ENCODE measurements at places on chromosomes 1 and 21.

DNA sequence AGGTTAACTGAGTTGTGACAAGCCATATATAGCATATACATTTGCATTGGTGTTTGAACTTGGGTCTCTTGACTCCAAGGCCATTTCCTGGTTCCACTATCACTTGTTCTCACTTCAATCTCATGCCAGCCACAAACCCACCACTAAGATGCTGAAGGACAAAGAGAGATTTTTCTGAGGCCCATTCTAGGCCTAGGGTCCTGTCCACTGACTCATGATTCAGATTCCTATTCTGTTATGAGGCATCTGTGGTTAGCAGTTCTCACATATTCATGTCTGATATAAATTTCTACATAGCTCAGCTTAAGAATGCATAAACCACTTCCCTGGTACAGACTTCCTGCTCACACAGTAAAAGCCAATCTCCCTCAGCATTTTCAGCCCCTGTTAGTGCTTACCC is 326.1 kb upstream of the BEND5 start:
- no peak for DNase-seq

GRCh38 chr1:218553197-218553596 is 208.1 kb downstream of the TGFB2 start:
- no peak for DNase-seq

DNA sequence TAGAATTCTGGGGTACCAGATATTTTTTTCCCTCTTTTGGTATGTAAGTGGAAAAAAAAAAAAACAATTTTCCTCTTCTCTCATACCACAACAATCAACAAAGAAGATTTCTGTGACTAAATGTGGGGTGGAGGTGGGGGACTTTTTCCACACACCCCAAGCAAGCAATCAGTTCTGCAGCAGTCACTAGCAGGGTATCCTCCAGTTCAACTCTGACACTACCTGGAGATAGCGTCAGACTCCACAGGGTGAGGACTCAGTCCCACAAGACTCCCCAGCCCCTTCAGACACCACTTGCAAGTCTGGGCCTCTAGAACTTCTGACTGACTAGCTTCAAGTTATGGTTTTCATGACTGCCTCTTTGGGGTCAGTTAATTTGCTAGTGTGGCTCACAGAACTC is 6.2 kb downstream of the DHX9 start:
- no peak for DNase-seq

GRCh38 chr1:30597711-30598110 is 125.7 kb downstream of the MATN1 start:
- no peak for DNase-seq

DNA sequence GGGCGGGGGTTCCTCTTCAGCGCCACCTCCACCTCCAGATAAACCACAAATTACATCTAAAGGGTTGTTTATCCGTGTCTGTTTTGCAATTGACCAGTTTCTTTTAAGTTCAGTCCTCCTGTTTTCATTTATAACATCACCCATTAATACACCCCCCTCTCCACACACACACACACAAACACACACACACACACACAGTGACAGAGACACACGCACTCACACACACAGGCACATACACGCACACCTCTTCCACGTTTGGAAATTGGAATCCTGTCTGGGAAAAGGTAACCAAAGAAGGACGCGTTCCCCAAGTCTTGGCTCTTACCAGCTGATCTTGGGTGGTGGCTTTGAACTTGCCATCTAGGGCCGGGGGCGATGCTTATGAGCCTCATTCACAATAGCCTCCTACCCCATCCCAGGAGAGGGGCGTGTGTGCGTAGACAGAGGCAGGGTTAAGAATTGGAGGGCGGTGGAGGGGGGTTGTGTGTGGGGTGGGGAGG is 442 bp upstream of the CSMD2 start:
- no peak for DNase-seq

GRCh38 chr1:227798078-227798802 is 17.2 kb upstream of the PRSS38 start:
- DNase-seq, result no peak

DNA sequence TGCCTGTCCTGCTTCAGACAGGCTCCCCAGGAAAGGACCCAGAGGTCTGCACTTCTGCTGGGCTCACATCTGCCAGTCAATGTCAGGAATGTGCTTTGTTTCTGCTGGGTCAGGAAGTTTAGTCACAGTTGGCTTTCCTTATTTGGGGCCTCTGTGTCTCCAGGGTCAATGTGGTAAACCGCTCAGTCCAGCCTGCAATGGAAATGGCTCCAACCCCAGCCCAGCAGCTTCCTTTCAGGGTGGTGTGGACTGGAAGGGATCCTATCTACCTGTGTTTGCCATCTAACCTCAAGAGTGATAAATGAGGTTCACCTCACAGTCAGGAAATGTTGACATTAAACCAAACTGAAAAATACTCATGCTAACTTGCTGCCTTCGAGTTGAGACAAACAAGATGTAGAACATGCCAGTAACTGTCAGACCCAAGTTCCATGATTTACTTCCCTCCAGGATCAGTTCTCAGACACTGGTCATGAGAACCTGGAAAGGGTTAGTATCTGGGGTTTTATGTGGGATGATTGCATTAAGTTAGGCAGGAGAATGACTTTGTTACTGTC is 20.3 kb downstream of the ENO1 start:
- DNase-seq, result no peak

- no peak for DNase-seq
Measured at GRCh38 chr1:180928331-180929230, 15.9 kb downstream of the KIAA1614 start.

GRCh38 chr1:188782220-188782841 is 1695.3 kb downstream of the BRINP3 start:
- no peak for DNase-seq

DNA sequence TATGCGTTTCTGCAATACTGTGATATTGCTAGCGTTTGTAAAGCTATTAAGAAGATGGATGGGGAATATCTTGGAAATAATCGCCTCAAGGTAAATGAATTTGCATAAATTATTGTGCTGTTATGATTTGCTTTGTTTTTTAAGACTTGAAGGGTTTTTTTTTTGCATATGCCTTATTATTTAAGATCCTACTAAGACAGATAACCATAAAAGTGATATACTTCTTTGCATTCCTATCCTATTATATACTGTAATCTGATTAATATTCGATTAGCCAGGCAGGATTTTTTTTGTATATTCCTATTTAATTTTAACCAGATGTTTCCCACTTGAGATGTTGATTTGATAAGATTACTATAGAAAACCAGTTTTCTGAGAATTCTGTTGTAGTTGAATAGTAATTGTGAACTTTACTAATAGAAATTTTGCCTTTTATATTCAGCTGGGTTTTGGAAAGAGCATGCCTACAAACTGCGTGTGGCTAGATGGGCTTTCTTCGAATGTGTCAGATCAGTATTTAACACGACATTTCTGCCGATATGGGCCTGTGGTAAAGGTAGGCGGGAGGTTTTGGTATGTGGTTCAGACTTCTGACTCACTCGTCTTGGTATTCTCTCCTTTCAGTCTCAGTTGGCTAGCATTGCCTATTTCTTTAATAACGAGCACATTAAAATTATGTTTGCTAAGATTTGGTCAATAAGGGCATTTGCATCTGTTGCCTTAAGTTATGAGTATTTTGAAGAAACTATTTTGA is 56.8 kb downstream of the ZBTB17 start:
- peak; percentile 43 for DNase-seq

Data from stimulated activated CD4-positive, alpha-beta T cell treated with anti-CD3 and anti-CD28 coated beads, Interleukin-12 subunit alpha, Interleukin-12 subunit beta, amount 100 ng/mL, for 24 hours (primary cell).